EL (cell line): ENCODE measurements at places on chromosomes 5 and 9.

GRCh38 chr9:99366621-99367020, 144.5 kb downstream of the SEC61B start:
- DNase-seq = no peak

DNA sequence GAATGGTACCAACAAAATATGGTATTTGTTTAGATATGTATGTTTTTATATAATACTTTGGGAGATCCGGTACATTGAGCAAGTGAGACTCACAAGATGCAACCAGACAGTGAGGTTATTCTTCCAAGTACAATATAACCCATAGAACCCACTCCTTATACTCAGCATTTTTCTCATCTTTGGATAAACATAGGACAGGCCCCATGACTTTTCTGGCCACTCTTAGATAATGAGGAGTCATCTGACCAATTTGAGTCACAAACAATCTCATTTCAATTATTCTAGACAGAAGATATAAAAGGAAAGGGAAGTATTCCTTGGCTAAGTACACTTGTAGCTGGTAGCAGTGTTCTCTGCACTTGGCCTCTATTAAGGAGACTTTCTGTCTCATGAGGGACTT, 150.2 kb downstream of the SGCD start:
- no peak for DNase-seq

- no peak for DNase-seq
These were observed 1722.8 kb downstream of the MAT2B start for GRCh38 chr5:165228184-165228583.

GRCh38 chr5:141832131-141832530, 46.1 kb downstream of the PCDH1 start:
- DNase-seq = no peak

DNA sequence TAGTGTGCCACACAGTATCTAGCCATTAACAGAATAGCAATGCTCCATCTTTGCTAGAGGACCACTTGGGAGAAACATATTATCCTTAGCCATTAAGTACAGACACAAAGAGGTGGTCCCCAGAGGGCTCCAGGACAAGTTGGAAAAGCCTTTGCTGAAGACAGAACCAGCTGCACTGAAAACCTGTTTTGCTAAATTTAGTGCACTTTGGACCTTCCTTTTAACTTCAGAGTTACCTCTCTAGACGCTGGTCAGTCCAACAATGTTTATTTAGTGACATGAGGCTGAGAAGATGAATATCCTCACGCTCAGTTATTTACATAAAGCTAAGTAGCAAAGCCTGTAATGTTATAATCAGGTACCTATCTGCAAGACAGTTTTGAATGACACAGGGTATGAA, 265.0 kb upstream of the ZNF608 start:
- DNase-seq = no peak

DNA sequence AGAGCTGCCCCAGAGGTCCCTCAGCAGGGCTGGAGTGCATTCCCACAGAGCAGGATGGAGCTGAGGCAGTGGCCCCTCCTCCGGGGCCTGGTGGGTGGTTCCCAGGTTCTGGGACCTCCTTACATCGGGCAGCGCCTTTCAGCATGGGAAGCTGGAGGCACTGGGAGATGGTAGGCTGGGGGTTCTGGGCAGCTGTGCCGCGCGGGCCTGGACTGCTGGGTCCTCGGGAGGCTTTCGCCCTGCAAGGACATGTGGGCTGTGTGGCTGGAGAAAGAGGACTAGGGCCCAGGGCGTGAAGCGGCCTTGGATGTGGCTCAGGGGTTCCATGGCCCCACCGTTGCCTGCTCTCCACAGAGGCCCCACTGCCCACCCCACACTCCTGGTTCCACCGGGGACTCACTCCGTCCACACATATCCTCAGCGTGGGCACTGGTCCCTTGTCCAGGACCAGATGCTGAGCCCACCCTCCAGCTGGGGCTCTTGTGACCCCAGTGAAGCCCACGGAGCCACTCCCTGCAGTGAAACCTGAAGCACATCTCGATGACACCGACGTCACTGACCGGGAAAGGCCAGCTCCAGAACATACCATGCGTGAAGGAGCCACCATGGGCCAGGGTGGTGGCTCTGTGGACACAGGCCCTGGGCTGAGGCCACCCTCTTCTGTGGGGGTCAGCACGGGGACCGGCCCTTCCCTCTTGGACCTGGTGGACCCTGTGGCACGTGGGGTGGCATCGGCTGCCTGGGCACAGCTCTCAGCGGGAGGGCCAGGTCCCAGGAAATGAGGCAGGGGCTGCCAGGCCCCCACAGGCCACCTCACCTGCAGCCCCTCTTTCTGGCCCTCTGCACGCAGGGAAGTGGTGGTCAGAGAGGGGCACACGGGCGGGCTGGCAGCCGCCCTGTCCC, 31.5 kb upstream of the NKD2 start:
- DNase-seq = no peak

- peak; percentile 64 for DNase-seq
These were observed 39.6 kb upstream of the IDNK start for GRCh38 chr9:83583151-83584014.

DNA sequence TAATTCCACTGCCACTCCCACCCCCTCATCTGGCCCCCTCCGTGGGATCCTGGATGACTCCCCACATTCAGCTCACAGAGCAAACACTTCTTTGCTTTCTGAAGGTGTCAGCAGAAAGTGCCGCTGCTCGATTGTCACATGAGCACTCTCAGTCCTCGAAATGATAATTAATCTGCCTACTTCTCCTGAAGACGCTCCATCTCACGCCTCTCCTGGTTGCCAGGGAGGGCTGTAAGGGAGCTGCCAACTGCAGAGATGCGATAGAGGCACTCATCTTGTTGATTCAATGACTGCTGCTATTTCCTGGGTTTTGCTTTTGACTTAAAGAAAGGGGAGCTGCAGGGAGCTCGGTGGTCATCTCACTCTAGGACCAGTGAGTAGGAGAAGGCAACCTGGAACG, 206.5 kb downstream of the DAB2IP start:
- DNase-seq = no peak

DNA sequence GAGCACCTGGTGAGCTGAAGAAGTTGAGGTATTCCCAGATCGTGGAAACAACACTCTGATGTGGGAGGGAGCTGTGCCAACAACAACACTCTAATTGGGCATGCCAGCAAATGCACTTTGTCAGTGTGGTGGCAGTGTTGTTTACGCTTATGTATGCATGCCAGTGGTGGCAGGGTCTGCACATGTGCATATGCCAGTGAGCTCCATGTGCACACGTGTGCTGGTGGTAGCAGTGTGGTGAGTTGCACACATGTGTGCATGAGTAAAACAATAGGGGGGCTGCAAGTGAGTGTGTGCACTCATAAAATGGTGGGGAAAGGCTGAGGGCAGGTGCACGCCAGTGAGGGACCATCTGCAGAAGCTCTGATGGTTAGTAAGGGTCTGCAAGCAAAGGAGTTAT, 134.2 kb downstream of the DMRTA1 start:
- no peak for DNase-seq

DNA sequence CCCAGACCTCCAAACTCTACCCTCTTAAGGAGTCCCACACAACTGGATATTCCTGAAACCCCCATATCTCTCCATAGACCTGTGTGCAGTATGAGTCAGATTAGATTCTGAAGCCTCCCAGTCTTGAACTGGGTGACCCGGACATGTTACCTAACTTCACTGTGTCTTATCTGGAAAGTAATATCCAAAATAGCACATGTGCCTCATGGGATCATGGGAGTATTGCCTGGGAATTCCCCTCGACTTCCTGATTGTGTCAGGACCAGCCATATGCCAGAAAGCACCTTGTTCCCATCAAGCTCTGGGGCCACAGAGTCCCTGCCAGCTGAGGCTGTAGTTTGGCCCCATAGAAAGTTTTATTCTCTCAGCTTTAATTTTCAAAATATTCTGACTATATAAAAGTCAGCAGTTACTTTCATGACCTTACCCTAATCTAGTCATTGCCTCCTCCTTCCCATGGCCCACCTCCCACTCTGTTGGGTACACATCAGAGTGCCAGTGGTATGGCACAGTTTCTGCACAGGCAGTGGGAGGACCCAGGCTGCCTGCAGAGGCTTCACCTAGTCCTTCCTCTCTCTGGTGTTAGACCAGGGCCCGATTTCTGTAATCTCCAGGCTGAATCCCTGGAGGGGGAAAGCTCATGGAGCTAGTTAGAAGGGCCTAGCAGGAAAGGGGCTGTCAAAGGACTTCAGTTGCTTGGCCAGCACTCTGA, 19.5 kb upstream of the B4GALT1 start:
- DNase-seq = no peak

DNA sequence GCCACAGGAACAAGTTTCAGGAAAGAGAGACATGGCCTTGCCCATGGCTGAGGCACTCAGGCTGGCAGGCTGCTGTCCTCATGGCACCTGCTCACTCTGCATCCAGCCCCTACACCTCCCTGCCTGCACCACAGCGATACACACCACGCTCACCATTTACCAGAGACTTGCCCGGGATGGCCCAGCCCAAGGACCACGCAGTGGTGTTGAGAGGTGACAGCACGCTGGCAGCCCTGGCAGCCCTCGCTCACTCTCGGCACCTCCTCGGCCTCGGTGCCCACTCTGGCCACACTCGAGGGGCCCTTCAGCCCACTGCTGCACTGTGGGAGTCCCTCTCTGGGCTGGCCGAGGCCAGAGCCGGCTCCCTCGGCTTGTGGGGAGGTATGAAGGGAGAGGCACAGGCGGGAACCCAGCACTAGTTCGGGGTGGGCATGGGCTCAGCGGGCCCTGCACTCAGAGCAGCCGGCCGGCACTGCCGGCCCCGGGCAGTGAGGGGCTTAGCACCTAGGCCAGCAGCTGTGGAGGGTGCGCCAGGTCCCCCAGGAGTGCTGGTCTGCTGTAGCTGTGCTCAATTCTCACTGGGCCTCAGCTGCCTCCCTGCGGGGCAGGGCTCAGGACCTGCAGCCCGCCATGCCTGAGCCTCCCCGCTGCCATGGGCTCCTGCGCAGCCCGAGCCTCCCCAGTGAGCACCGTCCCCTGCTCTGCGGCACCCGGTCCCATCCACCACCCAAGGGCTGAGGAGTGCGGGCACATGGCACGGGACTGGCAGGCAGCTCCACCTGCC, 20.3 kb downstream of the ZDHHC11B start:
- no peak for DNase-seq

- DNase-seq = no peak
These were observed 7.7 kb upstream of the ABO start for GRCh38 chr9:133282464-133283238.

DNA sequence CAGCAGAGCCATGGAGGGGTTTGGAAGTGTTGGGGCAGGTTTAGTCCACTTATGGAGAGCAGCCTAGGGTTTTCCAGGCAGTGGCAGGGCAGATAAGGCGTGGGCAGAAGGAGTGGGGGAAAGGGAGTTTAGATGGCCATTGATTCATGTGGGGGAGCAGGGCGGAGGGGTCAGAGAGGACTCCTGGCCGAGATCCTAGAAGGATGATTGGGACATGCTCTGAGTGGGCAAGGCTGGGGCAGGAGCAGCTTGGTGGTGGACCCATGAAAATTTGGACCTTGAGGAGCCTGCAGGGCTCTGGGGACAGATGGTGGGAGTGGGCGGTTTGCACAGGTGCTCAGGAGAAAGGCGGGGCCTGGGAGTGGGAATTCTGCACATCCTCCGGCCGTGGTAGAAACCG, 18.1 kb upstream of the TOR2A start:
- no peak for DNase-seq

DNA sequence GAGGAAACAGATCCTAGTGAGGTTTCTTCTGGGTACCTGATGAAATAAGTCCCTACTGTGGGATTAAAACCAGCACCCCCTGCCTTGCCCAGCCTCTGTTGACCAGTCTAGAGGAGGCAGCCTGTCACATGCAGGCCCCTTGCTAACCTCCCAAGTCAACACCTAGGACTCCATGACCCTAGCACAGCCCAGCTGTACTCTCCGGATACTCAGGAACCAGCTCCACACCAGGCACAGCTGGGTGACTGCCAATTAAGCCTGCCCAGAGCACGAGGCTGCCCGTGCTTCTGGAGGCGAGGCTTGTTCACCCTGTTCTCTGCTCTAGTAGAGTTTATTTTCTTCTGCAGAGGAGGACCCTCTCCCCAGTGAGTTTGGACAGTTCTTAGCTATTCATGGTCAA, 92.5 kb downstream of the SNX24 start:
- DNase-seq = no peak

DNA sequence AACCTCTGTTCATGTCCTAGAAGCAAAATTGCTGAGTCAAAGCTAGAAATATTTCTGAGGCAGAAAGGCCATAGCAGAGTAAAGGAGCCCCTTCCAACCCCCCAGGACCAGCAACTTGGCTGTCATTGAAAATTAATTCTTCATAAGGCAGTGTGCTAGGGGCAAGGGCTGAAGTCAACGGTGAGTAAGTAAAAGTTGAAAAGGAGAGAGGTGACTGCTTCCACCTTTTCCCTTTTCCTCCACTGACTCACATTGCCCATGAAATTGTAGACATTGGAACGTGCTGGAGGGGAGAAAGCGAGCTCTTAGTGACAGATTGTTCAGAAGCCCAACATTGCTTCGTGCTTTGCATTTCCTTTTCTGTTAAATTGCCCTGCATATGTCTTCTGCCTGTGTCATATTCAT, 19.1 kb downstream of the GLRA1 start:
- DNase-seq = peak; percentile 64

- no peak for DNase-seq
These were observed 582.4 kb upstream of the C9orf72 start for GRCh38 chr9:28155671-28156070.

DNA sequence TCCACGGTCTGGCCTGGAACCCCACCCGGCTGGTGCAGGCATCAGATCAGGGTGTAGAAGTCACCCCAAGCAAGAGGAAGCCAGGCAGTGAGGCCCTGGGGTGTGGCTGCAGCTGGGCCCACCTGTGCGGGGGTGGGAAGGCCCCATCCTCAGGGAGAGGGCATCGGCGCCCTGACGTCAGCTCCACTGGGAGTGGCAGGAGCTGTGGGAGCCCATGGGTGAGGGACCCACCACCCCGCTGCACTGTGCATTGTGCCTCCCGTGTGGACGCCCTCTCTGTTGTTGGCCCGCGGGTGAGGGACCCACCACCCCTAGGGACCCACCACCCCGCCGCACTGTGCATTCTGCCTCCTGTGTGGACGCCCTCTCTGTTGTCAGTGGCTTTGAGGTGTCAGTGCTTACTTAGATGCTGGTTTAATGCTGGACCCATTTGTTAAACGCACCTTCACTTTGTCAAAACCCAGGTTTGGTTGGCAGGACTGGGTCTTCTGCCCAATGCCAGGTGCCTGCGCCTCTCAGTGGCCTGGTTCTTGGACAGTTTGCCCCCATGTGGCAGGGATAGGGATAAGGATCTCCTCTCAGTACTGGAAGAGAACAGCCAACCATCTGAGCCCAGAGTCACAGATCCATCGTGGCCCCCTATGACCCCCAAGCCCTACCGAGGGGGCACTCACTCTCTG, 6.9 kb upstream of the EXOC3 start:
- DNase-seq = peak; percentile 40

DNA sequence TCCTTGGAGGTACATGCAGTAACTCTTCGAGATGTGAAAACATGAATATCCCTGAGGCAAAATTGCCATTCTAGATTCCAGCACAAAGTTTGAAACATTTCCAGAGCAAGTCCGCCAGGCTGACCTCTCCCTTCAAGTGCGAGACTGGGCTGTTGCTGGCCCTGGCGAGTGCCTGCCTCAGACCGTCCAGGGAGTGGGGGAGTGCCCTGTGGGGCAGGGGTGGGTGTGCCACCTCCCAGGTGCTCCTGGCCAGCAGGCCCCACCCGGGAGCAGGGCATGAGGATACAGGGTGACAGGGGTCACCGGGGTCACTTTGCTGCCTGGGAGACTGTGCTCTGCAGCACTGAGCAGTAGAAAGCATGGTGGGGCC, 199.9 kb downstream of the AOPEP start:
- no peak for DNase-seq

- DNase-seq = no peak
These were observed 414.6 kb downstream of the BNC2 start for GRCh38 chr9:16455842-16456241.
